IMR-90 (cell line): ENCODE measurements at places on chromosomes 5 and 9. TPM values are rescaled to one million over a fixed set of nuclear protein-coding genes. Genes with fewer than 3 reads are reported as not detected.
A peak's percentile ranks its signal among the peaks of the same experiment; 100 is the strongest.

The C7 gene
- total RNA-seq, result 0.54 and 0.83 TPM in 2 replicates

GRCh38 chr5:142621227-142621626 lies 64.7 kb downstream of the FGF1 start:
- peak overlapping the region; percentile 92 for H3K27ac ChIP-seq
- no peaks in the 10 kb centered on the region for H3K36me3 ChIP-seq
- peak overlapping the region; percentile 5; the same call in 1 of the 2 replicates for H3K4me3 ChIP-seq
- DNase-seq, result peak; percentile 87

DNA sequence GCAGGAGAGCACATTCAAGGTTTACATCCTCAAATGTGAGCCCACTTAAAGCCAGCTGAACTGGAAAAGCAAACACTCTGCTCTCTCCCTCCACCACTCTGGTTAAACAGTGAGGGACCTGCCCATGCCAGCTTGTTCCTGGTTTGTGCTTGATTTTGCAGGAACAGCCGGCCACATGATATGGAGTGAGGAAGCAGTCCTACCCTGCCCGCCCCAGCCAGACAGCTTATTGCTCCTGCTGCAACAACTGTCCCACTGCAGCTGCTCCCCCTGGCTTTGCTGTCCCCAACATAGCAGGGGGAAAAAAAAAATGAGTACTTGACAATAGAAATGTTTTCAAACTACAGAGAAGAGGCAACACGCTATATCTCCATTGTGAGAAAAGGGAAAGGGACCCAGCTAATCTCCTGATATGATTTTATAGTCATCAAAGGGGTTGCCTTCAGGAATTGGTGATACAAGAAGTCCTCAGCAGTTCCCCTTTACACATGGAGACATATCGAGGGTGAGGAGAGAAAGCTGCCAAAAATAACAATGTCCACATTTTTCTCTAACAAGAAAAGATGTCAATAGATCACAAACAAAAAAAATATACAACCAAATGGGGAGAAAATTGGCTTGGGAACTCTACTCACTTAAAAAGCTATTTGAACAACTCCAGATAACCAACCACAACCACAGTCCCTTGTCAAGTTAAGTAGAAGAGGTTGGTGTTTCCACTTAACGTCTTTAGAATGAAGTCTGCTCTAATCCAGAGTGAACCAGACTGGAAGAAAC lies 4.6 kb downstream of the MYO10 start:
- H3K27ac ChIP-seq, result no peak overlapping the region
- DNase-seq, result no peak
- peaks cover 2% of the 10 kb centered on the region; the same call in 1 of the 2 replicates for H3K36me3 ChIP-seq
- H3K27me3 ChIP-seq, result no peaks in the 10 kb centered on the region
- H3K4me1 ChIP-seq, result peaks cover 15% of the 10 kb centered on the region

The SYNPO gene
- 3.0 and 3.1 TPM in 2 replicates for total RNA-seq

The TICAM2 gene
- 4.3 and 6.9 TPM in 2 replicates for total RNA-seq

The PCDH1 gene
- 0.83 and 0.90 TPM in 2 replicates for total RNA-seq

The OR2S2 gene
- total RNA-seq, result 0.56 and 0.90 TPM in 2 replicates

The ORM2 gene
- total RNA-seq, result not detected in 2 replicates
